Osteoblast (primary cell): ENCODE measurements at places on chromosomes 2 and 18. TPM values are rescaled to one million over a fixed set of nuclear protein-coding genes. Genes with fewer than 3 reads are reported as not detected.

ZNF385B gene
- 0.29 and 1.1 TPM in 2 replicates for total RNA-seq

KCNIP3 gene
- total RNA-seq = under 0.01 and 0.29 TPM in 2 replicates

DNA sequence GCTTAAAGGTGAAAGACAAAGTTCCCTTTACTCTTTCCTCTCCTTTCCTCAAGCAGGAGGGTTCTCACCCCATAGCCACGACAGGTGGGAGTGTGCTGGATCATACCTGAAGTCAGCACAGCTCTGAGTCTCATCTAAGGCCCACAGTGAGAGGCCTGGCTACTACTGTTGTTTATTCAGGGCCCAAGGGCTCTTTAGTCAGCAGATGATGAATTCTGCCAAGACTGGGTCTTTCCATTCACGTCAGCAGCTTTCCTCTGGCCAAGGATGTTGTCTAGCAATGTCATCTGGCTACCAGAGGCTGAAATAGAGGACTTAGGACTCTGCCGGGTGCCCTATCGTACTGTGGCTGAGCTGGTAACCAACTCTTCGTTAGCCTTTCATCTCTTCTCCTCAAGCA is 308.4 kb upstream of the THUMPD2 start:
- DNase-seq = no peak

GRCh38 chr2:17538022-17538843 is 2.3 kb upstream of the VSNL1 start:
- peak; percentile 76 for DNase-seq

- DNase-seq = no peak
These were observed 18.8 kb upstream of the CD207 start for GRCh38 chr2:70854411-70854810.

DNA sequence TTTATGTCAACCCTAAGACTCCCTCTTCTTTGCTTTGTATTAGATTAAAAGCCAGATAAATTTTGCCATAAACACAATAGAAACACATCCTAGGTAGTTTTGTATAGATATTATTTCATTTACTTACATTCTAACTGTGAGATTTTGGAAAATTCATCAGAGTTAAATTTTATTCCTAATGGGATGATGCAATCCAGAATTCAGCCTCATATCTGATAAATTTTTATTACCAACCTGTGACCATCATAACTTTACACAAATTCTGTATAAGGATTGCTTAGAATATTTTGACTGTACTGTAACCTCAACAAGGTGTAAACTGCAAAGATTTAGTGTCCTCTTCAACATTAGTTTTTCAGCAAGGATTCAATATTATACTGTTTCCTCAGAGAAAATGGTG is 4.4 kb downstream of the SLC5A7 start:
- DNase-seq = no peak

RBKS gene
- 1.1 and 2.1 TPM in 2 replicates for total RNA-seq

CENPO gene
- 8.0 and 9.1 TPM in 2 replicates for total RNA-seq

DNA sequence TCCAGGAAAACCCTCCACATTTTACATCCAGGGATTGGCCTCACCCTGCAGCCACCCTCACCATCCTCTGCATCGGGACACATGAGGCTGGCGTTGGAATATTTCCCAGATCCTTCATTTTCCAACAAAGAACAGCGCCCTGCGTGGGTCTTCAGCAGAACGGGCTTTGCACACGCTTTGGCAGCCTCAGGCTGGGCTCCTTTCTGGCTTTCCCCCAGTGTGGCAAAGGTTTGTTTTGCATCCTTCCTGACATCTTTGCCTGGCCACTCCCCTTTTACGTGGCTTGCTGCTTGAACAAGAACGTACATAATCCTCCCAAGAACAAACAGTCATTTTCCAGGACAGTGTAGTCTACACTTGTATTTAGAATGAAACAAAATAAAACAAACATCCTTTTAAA is 25.6 kb upstream of the GREB1 start:
- DNase-seq = no peak

- no peak for DNase-seq
These were observed 158.1 kb downstream of the DOCK10 start for GRCh38 chr2:224884188-224884587.

AKAIN1 gene
- not detected in 2 replicates for total RNA-seq

EFR3B gene
- 0.72 and 0.88 TPM in 2 replicates for total RNA-seq

TRIM43 gene
- total RNA-seq = not detected in 2 replicates

IL1F10 gene
- total RNA-seq = not detected in 2 replicates
